PC-9 (cell line): ENCODE measurements at places on chromosomes 2 and 18. TPM values are rescaled to one million over a fixed set of nuclear protein-coding genes. Genes with fewer than 3 reads are reported as not detected.

Gene NAT8
- not detected in 2 replicates for total RNA-seq

- DNase-seq, result no peak
- no peaks in the 10 kb centered on the region for H3K27me3 ChIP-seq
- no peaks in the 10 kb centered on the region for H3K36me3 ChIP-seq
These were observed 119.3 kb downstream of the SETBP1 start for GRCh38 chr18:44799907-44800421.

DNA sequence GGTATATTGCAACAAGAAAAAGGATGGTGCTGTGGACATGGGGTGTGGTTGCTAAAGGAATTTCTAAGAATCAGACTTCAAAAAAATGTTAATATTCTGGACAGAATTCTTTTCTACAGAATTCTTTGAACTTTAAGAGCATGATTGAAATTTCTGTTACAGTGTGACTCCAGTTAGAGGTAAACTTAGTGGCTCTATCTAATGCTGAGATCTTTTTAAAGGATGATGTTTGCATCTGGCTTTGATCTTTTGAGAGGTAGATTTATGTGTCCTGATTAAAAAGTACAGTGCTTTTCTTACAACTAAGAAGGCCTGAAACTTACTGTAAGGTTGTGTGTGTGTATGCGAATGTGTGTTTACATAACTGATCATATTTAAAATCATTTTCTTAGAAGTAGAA is 25.4 kb downstream of the NCK2 start:
- no peak overlapping the region for H3K27ac ChIP-seq
- H3K36me3 ChIP-seq, result no peaks in the 10 kb centered on the region
- no peaks in the 10 kb centered on the region for H3K4me1 ChIP-seq
- no peak overlapping the region for H3K4me3 ChIP-seq
- no peaks in the 10 kb centered on the region for H3K27me3 ChIP-seq

DNA sequence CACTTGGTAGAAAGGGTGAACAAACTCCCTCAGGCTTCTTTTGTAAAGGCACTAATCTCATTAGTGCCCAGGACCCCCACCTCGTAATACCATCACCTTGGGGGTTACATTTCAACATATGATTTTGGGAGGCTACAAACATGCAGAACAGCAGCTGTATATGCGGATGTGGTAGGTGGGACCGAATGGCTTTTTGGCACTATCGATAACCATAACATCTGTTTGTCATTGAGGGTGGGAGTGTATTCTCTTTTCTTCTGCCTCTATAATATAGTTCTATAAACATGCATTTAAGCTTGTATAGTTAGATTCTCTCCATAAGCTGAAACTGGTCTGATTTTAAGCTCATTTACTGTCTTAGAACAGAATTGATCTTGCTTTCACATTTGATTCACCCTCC is 239.1 kb upstream of the BOD1L2 start:
- no peak for DNase-seq
- H3K27ac ChIP-seq, result no peak overlapping the region
- H3K4me1 ChIP-seq, result peaks cover 9% of the 10 kb centered on the region; the same call in 1 of the 2 replicates
- H3K36me3 ChIP-seq, result no peaks in the 10 kb centered on the region

Gene ACMSD
- total RNA-seq, result not detected in 2 replicates

Gene IGFBP2
- total RNA-seq, result 106 and 133 TPM in 2 replicates

Gene CRYBA2
- not detected in 2 replicates for total RNA-seq

DNA sequence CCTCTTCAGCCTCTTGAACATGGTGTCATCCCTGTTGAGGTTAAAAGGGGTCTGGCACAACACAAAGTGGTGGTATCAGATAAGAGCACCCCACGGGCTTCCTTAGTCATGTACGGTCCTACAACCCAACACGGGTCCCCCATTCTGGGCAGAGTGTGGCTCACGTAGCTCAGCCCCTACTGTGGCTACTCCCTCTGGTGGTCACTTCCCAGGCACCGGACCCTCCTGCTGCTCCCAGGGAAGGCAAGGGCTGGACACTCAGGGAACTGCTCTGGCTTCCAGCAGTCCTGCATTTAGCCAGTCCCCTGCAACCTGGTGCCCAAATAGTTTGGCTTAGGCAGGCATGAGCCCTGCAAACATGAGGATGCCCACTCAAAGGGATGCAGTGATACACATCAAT is 58.6 kb downstream of the GALNT14 start:
- no peak overlapping the region for H3K4me3 ChIP-seq
- H3K4me1 ChIP-seq, result peaks cover 30% of the 10 kb centered on the region
- H3K27ac ChIP-seq, result no peak overlapping the region

GRCh38 chr2:236940916-236941520 is 144.7 kb upstream of the COPS8 start:
- no peak overlapping the region for H3K4me3 ChIP-seq
- H3K4me1 ChIP-seq, result no peaks in the 10 kb centered on the region
- no peak for DNase-seq
- no peak overlapping the region for H3K27ac ChIP-seq
- H3K27me3 ChIP-seq, result peaks cover 46% of the 10 kb centered on the region
- H3K36me3 ChIP-seq, result no peaks in the 10 kb centered on the region

Gene CNTNAP5
- total RNA-seq, result not detected in 2 replicates

Gene MRPL44
- total RNA-seq, result 66.4 and 76.6 TPM in 2 replicates

- H3K27ac ChIP-seq, result no peak overlapping the region
- no peak overlapping the region for H3K4me3 ChIP-seq
- H3K4me1 ChIP-seq, result peaks cover 17% of the 10 kb centered on the region
- peaks cover 13% of the 10 kb centered on the region; the same call in 1 of the 2 replicates for H3K27me3 ChIP-seq
- no peaks in the 10 kb centered on the region for H3K36me3 ChIP-seq
These were observed 26.7 kb downstream of the CIB4 start for GRCh38 chr2:26614216-26615138.

DNA sequence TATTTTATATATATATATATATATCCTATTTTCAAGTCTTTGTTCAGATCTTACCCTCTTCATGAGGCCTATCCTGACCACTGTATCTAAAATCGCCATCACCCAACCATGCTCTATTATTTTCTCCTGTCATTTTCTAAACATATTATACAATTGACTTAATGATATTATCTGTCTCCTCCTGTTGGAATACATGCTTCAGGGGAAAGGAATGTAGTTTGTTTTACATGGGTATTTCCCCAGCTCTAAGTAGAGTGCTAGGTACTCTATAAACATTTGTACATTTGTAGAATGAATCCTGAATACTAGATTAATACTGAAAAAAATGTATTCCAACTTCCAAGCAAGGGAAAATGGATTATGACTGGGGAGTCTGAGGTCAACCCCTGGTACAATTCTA is 26.2 kb downstream of the TTC21B start:
- H3K4me1 ChIP-seq, result no peaks in the 10 kb centered on the region
- no peaks in the 10 kb centered on the region for H3K27me3 ChIP-seq
- DNase-seq, result no peak
- H3K27ac ChIP-seq, result no peak overlapping the region
- H3K4me3 ChIP-seq, result no peak overlapping the region

Gene PPP1R1C
- 13.4 and 27.5 TPM in 2 replicates for total RNA-seq

DNA sequence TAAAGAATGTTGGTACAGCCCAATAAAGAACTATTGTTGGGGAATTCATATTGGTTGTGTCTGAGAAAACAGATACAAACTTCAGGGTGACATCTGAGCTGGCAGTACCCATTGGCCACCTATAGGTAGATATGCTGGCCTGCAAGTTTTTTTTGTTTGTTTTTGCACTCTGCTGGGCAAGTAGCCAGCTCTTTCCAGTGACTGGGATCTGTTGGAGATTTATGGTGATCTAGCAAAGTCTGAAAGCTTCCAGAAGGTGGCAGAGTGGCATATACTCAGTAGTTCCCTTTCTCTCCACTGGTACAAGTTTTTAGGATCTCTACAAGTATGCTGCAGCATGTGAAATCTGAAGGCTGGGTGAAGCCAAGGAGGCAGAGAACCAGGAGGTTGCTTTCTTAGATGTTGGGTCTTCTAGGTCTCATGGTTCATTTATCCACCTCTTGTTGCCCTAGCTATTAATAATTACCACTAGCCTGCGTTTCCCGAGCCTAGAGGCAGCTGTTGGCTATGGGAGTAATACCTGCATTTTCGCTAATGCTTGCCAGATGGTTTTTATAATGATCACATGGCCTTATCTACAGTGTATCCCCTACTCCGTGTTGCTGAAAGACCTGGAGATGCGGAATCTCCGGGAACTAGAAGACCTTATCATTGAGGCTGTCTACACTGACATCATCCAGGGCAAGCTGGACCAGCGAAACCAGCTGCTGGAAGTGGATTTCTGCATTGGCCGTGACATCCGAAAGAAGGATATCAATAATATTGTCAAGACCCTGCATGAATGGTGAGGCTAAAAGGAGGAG is 9.5 kb downstream of the COPS7B start:
- H3K27ac ChIP-seq, result 0 out of 2 replicates have a peak overlapping the region, but pooled peaks have one; percentile 7
- peaks cover 37% of the 10 kb centered on the region for H3K36me3 ChIP-seq
- H3K4me3 ChIP-seq, result no peak overlapping the region
- no peaks in the 10 kb centered on the region for H3K27me3 ChIP-seq

Gene PSMA8
- not detected in 2 replicates for total RNA-seq

Gene MOGAT1
- 0.35 and 0.65 TPM in 2 replicates for total RNA-seq

Gene HOXD13
- not detected in 2 replicates for total RNA-seq

DNA sequence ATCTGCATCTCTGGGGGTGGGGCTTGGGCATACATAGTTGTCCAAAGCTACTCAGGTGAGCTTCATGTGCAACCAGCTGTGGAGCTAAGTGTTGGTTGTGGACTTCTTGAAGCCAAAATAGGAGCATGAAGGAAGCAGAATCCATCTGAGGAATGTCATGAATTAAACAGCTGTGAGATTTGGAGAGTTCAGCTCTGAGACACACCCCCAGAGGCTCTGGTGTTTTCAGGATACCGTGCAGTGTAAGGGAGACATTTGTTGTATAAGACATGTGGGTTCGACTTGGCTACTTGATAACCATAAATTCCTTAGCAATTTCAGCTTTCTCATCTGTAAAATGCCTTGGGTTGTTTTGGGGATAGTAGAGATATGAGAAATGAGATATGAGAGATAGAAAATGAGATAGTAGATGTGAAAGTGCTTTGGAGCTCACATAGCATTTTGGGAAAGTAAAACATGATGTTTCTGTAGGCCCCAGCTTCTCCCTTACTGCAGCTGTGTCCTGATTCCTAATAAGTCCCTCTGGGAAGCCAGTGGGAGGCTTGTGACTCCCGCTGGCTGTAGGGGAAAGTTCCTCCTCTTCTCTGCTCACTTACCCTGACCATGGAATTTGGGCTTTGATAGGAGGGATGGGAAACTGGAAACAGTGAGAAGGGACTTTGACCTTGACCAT is 50.0 kb downstream of the DPYSL5 start:
- no peaks in the 10 kb centered on the region for H3K36me3 ChIP-seq
- peaks cover 37% of the 10 kb centered on the region; the same call in 1 of the 2 replicates for H3K27me3 ChIP-seq
- no peak overlapping the region for H3K27ac ChIP-seq
- no peak for DNase-seq
- no peaks in the 10 kb centered on the region for H3K4me1 ChIP-seq

Gene SAG
- not detected in 2 replicates for total RNA-seq

GRCh38 chr2:19751631-19752030 is 150.2 kb downstream of the TTC32 start:
- DNase-seq, result no peak
- H3K4me1 ChIP-seq, result no peaks in the 10 kb centered on the region
- no peak overlapping the region for H3K4me3 ChIP-seq
- H3K36me3 ChIP-seq, result no peaks in the 10 kb centered on the region

DNA sequence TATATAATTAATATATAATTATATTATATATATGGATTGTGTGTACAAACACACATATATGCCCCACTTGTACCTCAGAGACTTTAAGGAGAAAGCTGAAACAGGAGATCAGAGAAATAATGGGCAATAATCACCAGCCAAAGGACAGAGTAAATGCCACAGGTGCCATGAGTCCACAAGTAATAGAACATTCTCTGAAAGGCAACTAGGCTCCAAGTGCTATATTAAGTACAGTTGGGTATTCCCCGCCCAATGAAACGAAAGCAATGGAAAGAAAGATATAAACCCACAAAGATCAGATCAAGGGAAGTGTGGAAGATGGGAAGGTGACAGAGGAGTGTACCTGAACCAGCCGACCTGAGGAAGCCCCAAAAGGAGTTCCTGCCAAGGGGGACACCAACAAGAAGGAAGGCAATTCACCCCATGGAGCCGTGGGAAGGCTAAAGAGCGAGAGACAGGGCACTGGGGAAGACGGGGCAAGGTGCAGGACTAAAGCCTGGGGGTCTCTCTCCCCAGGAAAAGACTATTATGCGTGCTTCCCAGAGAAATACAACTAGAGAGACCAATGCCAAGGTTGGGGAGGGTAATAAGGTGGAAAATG is 19.0 kb downstream of the DYM start:
- no peaks in the 10 kb centered on the region for H3K27me3 ChIP-seq
- H3K36me3 ChIP-seq, result no peaks in the 10 kb centered on the region
- no peak overlapping the region for H3K27ac ChIP-seq
- no peaks in the 10 kb centered on the region for H3K4me1 ChIP-seq

GRCh38 chr2:137255990-137256389 is 490.6 kb downstream of the THSD7B start:
- DNase-seq, result no peak
- H3K4me1 ChIP-seq, result no peaks in the 10 kb centered on the region
- H3K36me3 ChIP-seq, result no peaks in the 10 kb centered on the region
- H3K4me3 ChIP-seq, result no peak overlapping the region

DNA sequence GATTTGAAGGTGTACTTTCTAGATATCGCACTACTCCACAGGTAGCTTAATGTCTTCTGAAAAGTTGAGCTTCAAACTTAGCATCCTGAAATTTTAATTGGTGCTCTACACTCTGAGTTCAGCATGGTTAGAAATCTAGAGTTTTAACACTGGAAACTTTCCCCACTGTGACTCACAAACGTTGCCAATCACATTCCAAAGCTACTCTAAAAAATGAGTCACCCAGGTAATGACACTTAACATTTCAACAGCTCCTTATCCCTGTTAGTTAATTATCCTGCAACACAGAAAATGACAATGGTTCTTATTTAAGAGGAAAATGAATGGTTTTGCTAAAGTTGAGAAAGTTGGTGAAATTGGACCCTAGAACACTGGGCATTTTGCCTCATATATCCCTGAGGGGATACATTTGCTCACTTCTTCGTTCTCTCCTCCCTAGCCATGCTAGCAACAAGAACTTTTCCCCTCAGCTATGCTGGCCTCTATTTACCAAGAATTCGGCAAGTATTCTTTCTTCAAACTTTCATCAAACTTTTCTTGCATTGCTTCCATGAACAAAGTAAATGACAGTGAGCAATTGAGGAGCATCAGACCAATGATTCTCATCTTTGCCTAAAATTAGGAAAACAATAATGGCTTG is 1024.1 kb upstream of the KLHL29 start:
- DNase-seq, result no peak
- no peak overlapping the region for H3K27ac ChIP-seq
- H3K27me3 ChIP-seq, result peaks cover 10% of the 10 kb centered on the region
